ENCODE measurements at places on chromosomes 4 and X.

DNA sequence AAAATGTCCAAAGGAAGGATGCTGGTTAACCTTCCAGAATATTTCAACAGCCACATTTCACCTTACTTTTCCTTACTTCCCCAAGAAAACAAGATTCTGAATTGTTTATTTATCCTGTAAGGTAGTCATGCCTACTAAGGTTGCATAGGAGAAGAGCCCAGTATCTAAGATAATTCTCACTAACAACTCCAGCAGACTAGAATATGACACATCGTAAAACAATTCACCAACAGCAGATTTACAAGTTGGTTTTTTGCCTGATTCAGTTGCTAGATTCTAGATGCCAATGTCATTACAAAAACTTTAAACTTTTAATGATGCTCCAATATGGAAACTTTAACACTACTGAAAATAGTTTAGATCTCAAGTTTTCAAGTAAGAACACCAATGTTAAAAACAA lies 176.4 kb downstream of the IL13RA2 start:
- H3K36me3 ChIP-seq: no peaks in the 10 kb centered on the region
- no peak overlapping the region for H3K4me3 ChIP-seq
- H3K27me3 ChIP-seq: no peaks in the 10 kb centered on the region
- H3K27ac ChIP-seq: no peak overlapping the region

DNA sequence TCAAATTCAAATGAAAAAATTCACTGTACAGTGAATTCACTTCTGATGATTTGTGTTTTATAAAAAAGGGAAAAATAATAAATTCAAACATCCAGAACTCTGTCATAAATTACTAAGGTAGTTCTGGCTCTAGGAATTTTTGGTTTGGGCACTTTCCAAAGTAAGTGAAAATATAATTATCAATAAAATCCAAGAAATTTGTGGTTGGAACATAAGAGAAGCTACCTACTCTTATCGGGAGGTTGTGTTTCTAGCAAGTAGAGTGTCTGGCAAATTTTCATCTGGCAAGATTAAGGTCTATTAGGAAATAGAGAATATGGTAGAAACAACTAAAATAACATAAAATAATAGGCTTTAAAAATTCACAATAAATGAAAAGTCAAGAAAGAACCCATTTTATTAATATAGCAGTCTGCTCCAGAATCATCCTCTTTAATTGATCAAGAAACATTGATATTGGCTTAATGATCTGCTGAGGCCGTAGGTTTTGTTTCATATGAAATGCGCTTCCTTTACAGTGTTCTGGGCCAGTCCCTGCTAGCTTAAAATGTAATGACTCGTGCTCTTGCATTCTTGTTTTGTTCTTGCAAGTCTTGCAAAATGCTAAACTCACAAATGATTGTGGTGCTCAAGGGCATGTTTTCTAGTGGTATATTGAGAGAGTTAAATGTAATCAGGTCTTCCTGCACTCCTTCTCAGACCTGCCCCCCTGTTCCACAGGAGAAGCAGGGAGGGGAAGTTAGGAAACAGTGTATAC lies 331.4 kb downstream of the RAPGEF2 start:
- no peak overlapping the region for H3K27ac ChIP-seq
- DNase-seq: no peak
- H3K27me3 ChIP-seq: no peaks in the 10 kb centered on the region
- no peak overlapping the region for H3K4me3 ChIP-seq

DNA sequence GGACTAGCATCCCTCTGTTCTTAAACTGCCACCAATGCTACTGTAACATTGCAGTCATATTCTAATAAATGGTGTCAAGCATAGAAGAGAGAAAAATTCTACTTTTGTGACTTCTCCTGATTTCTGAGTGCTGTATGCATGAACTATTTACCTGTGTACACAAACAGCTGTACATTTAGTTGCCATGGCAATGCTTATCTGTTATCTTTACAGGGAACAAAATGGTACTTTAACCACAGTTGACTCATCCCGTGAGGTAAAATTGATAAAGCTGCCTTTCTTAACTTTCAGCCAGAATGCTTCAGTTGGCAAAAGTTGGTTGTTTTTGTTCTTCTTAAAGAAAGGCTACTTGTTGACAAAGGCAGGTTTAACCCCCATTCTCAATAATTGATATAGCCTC lies 587.5 kb upstream of the MAGEB2 start:
- H3K4me1 ChIP-seq: no peaks in the 10 kb centered on the region
- H3K36me3 ChIP-seq: no peaks in the 10 kb centered on the region
- DNase-seq: no peak
- no peak overlapping the region for H3K27ac ChIP-seq
- no peaks in the 10 kb centered on the region for H3K27me3 ChIP-seq
- H3K4me3 ChIP-seq: no peak overlapping the region

- H3K4me1 ChIP-seq: no peaks in the 10 kb centered on the region
- no peak overlapping the region for H3K27ac ChIP-seq
- no peaks in the 10 kb centered on the region for H3K27me3 ChIP-seq
- H3K36me3 ChIP-seq: no peaks in the 10 kb centered on the region
- H3K4me3 ChIP-seq: no peak overlapping the region
These were observed 1367.1 kb downstream of the STIM2 start for GRCh38 chr4:28227764-28228163.

GRCh38 chr4:101142259-101142658 lies 205.1 kb downstream of the PPP3CA start:
- DNase-seq: no peak
- H3K36me3 ChIP-seq: no peaks in the 10 kb centered on the region
- H3K4me1 ChIP-seq: no peaks in the 10 kb centered on the region
- no peak overlapping the region for H3K27ac ChIP-seq
- no peak overlapping the region for H3K4me3 ChIP-seq
- no peaks in the 10 kb centered on the region for H3K27me3 ChIP-seq

- H3K4me1 ChIP-seq: peaks cover 7% of the 10 kb centered on the region
- H3K27ac ChIP-seq: no peak overlapping the region
- no peak overlapping the region for H3K4me3 ChIP-seq
- H3K27me3 ChIP-seq: no peaks in the 10 kb centered on the region
- peaks cover 70% of the 10 kb centered on the region for H3K36me3 ChIP-seq
- DNase-seq: no peak
These were observed 6.4 kb downstream of the SLC25A6 start for GRCh38 chrX:1385253-1386223.

- no peaks in the 10 kb centered on the region for H3K27me3 ChIP-seq
- no peak overlapping the region for H3K27ac ChIP-seq
- H3K36me3 ChIP-seq: no peaks in the 10 kb centered on the region
These were observed 217.6 kb downstream of the PRR32 start for GRCh38 chrX:127037159-127037558.

- no peak overlapping the region for H3K27ac ChIP-seq
- no peaks in the 10 kb centered on the region for H3K36me3 ChIP-seq
- no peaks in the 10 kb centered on the region for H3K27me3 ChIP-seq
These were observed 236.9 kb downstream of the AR start for GRCh38 chrX:67780694-67781109.

DNA sequence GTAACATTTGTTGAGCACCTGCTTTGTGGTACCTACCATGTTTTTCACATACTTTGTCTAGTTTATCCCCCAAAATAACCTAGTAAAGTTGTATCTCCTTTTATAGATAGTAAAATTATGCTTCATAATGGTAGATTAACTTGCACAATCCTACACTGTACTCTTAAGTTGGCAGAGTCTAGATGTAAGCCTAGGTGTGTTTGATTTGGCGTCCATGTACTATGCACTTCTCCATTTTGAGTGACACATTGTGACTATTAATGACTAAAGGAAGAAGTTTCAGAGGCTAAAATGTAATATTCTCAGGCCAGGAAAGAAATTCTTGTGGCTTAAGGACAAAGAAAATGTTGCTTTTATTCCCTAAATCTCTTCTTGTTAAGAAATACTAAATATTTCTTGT lies 15.4 kb downstream of the PLK4 start:
- no peak overlapping the region for H3K4me3 ChIP-seq
- no peaks in the 10 kb centered on the region for H3K4me1 ChIP-seq
- H3K27me3 ChIP-seq: no peaks in the 10 kb centered on the region
- peaks cover 10% of the 10 kb centered on the region for H3K36me3 ChIP-seq
- no peak overlapping the region for H3K27ac ChIP-seq
- no peak for DNase-seq

- no peak overlapping the region for H3K27ac ChIP-seq
- no peak for DNase-seq
- peak overlapping the region; percentile 18 for H3K4me3 ChIP-seq
- no peaks in the 10 kb centered on the region for H3K4me1 ChIP-seq
These were observed 5.6 kb downstream of the PCDH18 start for GRCh38 chr4:137526681-137527080.

- H3K27ac ChIP-seq: no peak overlapping the region
- no peaks in the 10 kb centered on the region for H3K27me3 ChIP-seq
- H3K36me3 ChIP-seq: peaks cover 69% of the 10 kb centered on the region
- no peak for DNase-seq
- no peak overlapping the region for H3K4me3 ChIP-seq
- H3K4me1 ChIP-seq: no peaks in the 10 kb centered on the region
These were observed 38.2 kb upstream of the MTNR1A start for GRCh38 chr4:186593587-186593973.

DNA sequence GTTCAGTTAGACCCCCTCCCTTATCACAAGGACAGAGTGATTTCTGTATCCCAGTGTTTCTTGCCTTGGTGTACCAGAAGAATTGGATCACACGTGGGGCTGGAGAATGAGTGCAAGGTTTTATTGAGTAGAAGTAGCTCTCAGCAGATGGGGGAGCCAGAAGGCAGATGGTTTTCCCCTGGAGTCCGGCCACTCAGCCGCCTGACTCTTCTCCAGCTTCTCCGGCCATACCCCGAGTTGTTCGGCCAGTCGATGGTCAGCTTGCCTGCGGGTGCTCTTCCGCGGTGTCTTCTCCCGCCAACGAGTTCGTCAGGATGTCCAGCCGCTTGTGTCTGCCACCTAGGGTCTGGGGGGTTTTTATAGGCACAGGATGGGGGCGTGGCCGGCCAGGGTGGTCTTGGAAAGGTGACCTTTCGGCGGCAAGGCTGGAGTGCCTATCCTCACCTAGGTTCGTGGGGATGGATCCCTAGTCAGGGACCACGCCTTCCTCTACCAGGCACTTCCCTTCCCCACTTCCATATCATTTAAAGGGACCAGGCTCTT lies 14.5 kb downstream of the GAB1 start:
- H3K4me1 ChIP-seq: peaks cover 48% of the 10 kb centered on the region
- peaks cover 7% of the 10 kb centered on the region for H3K36me3 ChIP-seq
- no peak for DNase-seq

GRCh38 chrX:88355252-88355651 lies 391.8 kb upstream of the CPXCR1 start:
- H3K4me3 ChIP-seq: no peak overlapping the region
- H3K36me3 ChIP-seq: no peaks in the 10 kb centered on the region
- DNase-seq: no peak
- H3K4me1 ChIP-seq: no peaks in the 10 kb centered on the region
- H3K27ac ChIP-seq: no peak overlapping the region
- no peaks in the 10 kb centered on the region for H3K27me3 ChIP-seq

DNA sequence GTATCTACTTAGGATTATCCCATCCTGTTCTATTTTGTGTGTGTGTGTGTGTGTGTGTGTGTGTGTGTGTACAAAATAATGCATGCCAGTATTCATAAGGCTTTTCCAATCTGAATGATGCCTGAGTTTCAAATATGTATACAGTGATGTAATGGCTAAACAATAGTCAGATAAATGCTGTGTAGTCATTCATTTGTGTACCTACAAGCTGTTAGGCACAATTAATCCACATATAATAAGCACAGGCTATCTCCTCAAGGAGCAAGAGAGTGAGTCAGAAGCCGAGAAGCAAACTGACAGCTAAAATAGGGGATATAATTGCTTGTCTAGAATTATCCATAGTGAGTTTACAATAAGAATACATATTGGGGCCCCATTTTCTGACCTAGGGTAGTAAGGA lies 15.7 kb downstream of the DMD start:
- DNase-seq: no peak
- no peaks in the 10 kb centered on the region for H3K4me1 ChIP-seq
- no peaks in the 10 kb centered on the region for H3K27me3 ChIP-seq
- no peaks in the 10 kb centered on the region for H3K36me3 ChIP-seq
- H3K27ac ChIP-seq: no peak overlapping the region

DNA sequence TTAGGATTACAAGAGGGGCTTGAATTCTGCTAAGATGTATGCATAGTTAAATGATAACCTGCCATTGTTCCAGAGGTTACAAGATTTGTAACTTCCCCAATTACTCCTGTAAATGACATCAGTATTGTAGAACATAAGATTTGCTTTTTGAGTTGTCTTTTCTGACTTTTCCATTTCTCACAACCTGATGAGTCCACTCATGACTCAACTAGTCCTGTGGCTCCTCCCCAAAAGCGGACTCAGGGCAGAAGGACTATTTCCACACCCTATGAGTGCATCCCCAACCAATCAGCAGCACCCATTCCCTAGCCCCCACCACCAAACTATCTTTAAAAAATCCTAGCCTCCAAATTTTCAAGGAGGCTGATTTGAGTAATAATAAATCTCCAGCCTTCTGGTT lies 54.7 kb downstream of the HOPX start:
- no peaks in the 10 kb centered on the region for H3K36me3 ChIP-seq
- no peaks in the 10 kb centered on the region for H3K4me1 ChIP-seq
- H3K27me3 ChIP-seq: no peaks in the 10 kb centered on the region
- no peak overlapping the region for H3K27ac ChIP-seq

DNA sequence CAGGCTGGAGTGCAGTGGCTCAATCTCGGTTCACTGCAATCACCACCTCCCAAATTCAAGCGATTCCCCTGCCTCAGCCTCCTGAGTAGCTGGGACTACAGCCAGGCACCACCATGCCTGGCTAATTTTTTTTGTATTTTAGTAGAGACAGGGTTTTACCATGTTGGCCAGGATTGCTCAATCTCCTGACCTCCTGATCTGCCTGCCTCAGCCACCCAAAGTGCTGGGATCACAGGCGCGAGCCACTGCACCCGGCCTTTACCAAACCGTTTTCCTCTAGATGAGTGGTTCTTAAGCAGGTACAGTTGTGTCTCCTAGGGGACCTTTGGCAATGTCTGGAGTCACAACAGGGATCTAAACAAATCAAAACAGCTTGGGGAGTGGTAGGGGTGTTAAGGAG lies 11.6 kb downstream of the AMELX start:
- H3K27ac ChIP-seq: no peak overlapping the region
- H3K4me1 ChIP-seq: no peaks in the 10 kb centered on the region
- no peaks in the 10 kb centered on the region for H3K36me3 ChIP-seq

DNA sequence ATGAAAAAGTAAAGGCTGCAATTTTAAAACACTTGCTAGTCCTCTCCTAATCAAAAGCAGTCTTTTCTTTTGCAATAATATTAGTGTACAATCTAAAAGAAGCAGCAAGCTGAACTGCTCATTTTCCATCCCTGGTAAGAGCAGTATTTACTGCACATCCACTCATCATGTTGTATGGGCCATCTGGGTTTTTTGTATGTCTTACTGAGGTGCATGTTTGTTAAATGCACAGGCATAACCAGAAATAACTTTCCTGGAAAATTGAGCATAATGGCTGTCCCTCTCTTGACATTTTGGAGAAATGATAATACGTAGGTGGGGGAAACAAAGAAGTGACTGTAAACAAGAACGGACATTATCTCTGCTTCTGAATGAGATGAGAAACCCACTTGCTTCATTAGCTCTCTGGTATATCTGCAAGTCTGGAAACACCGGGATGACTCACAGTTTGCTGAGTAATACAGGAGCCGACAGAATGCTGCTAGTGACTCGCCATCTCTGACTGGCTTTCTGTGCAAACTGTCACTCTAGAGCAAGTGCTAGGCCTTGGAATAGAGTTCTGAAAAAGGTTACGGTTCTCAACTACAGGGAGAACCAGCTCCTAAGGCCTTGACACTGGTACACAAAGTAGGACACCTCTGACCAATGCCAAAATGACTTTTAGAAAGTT lies 85.7 kb upstream of the MTM1 start:
- H3K36me3 ChIP-seq: no peaks in the 10 kb centered on the region
- no peaks in the 10 kb centered on the region for H3K27me3 ChIP-seq
- H3K27ac ChIP-seq: no peak overlapping the region
